ENCODE measurements at places on chromosomes 16 and 17.

GRCh38 chr17:40068917-40069750 is 6.4 kb downstream of the THRA start:
- peak; percentile 76 for DNase-seq

DNA sequence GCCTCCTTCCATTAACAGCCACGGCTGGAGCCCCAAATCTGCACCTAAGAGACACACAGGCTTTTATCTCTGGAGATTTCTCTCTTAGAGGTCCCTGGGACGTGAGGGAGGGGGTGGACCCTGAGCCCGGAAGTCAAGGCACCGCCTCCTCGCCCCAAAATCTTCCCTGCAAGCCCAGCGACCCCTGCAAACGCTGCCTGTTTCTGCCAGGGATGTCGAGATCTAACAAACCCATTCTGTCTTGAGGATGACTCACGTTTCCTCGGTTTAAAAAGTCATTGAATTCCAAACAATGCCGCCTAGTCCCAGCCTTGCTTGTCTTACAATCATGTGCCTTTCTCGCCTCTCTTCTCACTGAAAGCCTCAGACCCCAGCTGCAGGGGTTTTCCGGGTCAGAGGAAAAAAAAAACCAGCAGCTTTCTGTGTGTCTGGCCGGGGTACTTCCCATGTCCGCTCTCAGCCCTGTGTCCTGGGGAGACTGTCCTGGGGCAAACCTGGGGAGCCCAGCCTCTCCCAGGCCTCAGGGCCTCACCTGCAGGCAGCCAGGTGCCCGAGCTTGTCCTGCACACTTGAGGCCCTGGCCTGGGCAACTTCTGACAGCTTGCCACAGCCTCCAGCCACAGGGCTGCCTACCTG is 15.4 kb downstream of the ARL2BP start:
- DNase-seq, result no peak

- no peak for DNase-seq
Measured at GRCh38 chr16:4702466-4702808, 9.1 kb downstream of the NUDT16L1 start.

DNA sequence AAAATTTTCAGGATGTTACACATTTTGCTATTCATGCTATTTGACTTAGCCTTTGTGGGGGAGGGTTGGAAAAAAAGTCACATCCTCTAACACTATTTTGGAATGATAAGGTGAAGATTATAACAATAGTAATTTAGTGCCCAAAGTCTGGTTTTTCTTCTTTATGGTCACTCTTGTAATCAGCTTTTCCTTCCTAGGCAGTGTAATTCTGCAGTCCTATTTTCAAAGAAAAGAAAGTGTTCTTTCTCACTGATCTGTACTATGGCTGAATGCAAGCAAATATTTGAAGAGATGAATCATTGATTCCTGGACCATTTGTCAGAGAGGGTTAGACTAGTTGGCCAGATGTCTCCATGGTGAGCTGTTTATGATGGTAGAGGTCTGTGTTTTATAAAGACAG is 8.4 kb downstream of the RSPRY1 start:
- no peak for DNase-seq

DNA sequence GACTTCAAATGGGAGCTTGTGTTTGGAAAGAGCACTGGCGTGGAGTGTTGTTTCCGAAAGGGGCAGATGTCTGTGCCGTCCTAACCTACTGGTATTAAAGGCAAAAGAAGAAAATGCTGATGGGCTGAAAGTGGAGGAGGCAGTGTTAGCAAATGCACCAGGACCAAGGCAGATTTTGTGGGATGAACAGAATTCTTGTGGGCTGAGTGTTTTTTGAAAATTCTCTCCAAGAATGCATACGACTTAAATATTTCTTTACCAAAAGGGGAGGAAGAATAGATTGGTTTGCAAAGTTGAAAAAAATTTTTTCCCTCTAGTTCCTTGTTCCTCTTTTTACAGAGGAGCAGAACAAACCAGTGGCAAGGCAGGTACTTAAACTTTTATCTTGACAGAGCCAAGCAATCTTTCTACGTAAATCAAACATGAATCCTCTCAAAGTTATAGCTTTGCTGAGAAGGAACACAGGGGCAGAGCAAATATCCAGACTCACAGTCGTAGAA is 16.8 kb downstream of the MARCHF10 start:
- DNase-seq, result no peak

- no peak for DNase-seq
Measured at GRCh38 chr16:64718486-64718885, 403.4 kb downstream of the CDH11 start.

DNA sequence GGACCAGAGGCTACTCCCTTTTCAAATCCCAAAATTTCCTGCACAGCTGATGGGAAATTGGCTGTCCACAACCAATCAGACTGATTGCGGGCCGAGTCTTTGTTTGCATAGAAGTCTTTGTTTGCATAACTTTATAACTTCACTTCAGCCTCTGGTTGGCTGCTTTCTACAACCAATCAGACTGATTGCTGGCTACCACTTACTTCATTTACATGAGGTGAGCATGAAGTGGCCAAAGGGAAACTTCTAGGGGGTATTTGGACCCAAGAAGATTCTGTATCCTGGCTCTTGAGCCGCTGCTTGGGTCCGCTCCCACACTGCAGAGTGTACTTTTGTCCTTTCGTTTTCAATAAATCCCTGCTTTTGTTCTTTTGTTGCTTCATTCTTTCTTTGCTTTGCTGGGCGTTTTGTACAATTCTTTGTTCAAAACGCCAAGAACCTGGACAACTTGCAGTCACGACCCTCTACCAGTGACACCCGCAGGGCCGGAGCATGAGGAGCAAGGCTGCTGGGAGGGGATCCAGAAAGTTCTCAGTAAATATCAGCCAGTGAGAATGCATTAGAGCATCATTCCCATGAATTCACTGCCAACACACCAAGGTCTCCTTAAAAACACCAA is 67.5 kb downstream of the IQCK start:
- no peak for DNase-seq

GRCh38 chr16:68403704-68404103 is 44.6 kb downstream of the SMPD3 start:
- no peak for DNase-seq

DNA sequence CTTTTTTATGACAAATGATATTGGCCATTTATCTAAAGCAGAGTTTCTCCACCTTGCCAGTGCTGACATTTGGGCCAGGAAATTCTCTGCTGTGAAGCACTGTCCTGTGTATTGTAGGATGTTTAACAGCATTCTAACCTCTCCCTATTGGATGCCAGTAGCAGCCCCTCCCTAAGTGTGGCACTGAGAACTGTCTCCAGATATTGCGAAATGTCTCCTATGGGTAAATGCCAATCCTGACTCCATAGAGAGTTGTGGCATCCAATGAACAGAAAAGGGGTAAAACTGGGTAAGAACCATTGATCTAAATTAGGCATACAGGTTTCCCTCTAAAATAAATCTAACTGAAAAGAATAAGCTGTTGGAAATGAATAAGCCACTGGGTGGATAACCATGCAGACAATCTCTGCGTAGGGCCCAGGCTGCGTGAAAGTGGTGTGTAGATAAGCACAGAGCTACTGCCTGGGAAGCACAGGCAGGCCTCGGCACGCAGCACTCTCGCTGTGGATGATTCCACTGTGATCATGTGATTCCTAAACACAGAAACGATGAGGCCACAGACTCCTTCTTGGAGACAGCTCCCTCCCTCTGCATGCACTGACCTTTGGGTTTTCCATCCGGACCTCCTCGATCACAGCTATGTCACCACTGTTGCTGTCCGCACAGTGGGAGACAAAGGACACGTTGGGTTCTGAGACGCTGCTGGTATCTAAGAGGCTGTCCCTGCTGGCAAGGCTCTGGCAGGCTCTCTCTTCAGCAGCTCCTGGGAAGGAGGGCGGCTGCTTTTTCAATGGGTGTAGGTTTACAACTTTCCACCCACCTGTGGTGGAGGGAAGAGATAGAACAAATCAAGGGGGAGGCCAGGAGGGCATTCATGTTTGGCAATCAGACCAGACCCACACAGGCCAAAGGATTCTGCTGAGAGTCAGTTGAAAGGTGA is 44.1 kb downstream of the GTF3C1 start:
- no peak for DNase-seq

GRCh38 chr17:42131981-42132432 is 9.4 kb downstream of the HSPB9 start:
- DNase-seq, result no peak

DNA sequence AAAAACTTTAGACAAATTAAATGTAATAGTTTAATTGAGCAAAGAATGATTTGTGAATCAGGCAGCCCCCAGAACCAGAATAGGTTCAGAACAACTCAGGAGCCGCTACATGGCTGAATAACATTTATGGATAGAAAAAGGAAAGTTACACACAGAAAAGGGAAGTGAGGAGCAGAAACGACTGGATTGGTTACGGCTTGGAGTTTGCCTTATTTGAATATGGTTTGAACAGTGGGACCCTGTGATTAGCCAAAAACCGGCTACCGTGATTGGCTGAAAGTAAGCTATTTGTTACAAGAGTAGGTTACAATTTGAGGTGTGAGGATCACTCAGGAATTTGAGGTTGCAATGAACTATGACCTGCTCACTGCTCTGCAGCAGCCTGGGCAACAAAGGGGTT is 1139.8 kb downstream of the CDH11 start:
- DNase-seq, result no peak

DNA sequence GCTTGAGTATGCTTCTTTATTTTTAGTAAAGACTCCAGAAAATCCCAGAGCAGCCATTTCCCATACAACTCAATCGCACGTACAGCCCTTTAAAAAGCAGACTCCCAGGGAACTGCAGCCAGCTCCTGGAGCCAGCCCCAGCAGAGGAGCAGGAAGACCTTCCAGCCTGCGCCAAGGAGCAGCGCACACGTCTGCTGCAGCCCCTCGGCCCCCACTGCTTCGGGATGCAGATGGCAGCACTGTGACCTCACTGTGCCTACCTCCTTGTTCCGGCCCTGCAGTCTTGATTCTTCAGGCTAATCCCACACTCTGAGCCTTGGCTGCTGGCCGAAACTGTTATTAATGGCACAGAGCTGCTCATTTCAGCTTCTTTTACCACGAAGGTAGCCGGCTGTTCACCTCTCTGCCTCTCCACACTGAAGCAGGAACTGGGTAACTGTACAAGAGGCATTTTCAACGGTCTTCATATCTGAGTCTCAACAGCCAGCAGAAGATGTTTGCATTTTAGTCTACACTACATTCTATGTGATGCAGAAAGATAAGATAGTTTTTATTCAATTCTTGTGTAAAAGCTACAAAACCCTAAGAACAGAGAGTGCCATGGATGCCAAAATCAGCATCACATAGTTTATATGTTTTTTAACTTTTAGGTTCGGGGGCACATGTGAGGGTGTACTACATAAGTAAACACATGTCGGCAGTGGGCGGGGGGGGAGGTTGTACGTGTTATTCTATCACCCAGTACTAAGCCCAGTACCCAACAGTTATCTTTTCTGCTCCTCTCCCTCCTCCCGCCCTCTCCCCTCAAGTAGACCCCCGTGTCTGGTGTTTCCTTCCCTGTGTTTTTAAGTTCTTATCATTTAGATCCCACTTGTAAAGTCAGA is 130.9 kb downstream of the ANKRD11 start:
- DNase-seq, result no peak

GRCh38 chr17:82096709-82097183 is 1.3 kb downstream of the FASN start:
- DNase-seq, result no peak

DNA sequence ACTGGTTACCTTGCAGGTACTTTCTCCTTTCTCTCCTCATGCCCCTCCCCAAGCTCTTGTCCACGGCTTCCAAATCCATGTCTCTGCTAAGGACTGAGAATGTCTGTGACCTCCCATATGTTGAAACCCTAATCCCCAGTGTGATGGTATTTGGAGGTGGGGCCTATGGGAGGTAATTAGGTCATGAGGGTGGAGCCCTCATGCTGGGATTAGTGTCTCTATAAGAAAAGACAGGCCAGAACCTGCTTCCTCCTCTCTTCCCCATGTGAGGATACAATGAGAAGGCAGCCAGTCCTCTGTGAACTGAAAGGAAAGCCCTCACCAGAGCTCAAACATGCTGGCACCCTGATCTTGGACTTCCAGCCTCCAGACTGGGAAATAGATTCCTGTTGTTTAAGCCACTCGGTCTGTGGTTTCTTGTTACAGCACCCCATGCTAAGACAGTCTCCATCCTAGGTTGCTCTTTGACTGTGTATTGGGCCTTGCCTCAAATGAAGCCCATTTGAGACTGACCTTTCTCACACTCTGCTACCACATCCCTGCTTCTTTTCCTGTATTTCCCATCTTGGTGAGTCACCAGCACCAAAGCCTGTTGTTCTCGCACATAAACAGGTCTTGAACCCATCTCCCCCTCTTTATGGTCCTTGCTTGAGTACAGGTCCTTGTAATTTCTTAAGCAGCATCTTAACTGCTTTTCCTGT is 135.0 kb downstream of the CDK5R1 start:
- DNase-seq, result no peak

DNA sequence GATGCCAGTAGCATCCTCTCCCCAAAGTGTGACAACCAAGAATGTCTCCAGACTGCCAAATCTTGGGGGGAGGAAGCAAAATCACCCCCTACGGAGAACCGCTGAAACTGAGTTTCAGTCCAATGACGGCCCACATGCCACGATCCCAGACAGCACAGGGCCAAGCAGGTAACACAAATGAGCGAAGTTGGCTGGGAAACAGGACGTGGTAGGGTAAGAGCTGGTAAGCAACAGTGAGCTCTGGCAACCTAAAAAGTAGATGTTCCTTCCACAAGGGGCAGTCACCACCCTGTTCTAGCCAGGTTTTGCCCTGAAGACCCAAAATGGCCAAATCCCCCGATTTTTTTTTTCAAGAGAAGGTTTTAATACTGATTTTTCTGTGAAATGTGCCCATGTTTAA is 25.4 kb downstream of the ZFHX3 start:
- DNase-seq, result no peak

- DNase-seq, result no peak
Measured at GRCh38 chr16:20870122-20870820, 29.9 kb downstream of the DCUN1D3 start.

- DNase-seq, result no peak
Measured at GRCh38 chr17:9219631-9220397, 198.5 kb downstream of the NTN1 start.

DNA sequence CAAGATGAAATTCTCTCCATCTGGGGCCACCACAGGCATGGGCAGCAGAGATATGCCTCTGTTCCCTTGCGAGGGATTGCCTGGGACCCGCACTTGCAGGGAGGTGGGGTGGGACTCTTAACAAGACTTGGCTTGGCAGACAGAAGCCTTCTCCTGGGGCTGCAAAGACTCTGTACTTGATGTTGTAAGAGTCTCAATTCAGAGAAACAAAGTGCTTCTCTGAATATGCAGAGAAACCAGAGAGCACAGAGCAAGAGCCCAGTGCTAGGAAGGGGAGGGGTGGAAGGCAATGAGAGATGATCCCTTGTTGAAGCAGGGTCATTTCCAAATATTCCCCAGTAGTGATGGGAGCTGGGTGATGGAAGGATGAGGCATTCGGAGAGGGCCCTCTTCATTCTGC is 2.2 kb downstream of the MMP28 start:
- DNase-seq, result no peak

- peak; percentile 66 for DNase-seq
Measured at GRCh38 chr17:19447085-19447583, 36.1 kb downstream of the RNF112 start.

GRCh38 chr17:56819431-56820145 is 14.1 kb downstream of the C17orf67 start:
- peak; percentile 74 for DNase-seq

All from activated CD4-positive, alpha-beta memory T cell treated with anti-CD3 and anti-CD28 coated beads, Interleukin-2, amount 10 ng/mL, durations not matched to agents 7 days and 5 days (primary cell).